Lower lobe of right lung (tissue), 2 donors: ENCODE measurements at places on chromosomes 2 and 18.

DNA sequence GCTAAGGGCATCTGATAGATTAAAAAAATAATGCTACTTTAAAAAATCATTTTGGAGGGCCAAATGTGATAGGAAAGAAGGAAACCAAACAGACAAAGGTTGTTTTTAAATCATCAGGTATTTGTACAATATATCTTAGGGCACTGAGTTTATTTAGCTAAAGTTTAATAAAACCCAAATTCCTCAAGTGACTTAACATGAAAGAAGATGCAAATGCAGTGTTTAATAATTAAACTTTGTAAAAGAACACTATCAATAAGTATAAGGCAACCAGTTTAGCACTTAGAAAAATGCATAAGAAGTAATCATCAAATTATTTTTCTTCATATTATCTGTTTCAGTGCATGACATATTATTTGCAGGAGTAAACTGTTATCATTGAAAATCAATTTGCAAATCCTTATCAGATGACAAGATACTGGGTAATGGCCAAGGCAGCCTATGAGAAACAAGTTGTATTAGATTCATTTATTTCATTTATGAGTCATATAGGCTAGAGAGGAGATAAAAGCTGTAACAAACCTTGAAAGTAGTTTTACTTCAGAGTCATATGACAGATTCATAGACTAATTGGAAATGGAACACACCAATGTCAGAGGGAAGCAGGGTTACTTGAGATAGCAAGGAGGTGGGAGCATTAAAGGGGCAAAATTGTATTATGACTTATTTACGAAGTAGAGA is 165.5 kb downstream of the GCA start:
- no peak for DNase-seq
- no peaks in the 10 kb centered on the region for H3K27me3 ChIP-seq
- H3K4me3 ChIP-seq, result no peak overlapping the region

DNA sequence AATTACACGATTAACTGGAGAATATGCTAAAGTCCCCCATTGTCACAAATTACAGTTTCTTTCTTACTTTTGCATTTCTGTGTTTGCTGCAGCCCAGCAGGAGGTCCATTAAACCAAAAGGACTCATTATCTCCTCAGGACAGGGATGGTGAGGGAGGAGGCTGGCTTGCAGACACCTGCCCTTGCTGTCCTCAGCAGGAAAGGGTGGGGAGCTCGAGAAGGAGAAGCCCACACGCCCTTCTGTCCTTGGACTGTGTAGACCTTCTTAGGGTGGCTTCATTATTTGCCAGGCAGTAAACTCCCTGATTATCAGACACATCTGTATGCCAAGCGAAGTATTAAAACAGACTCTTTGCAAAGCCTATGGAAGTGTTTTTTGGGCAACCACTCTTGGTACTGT is 196.0 kb downstream of the LDLRAD4 start:
- DNase-seq, result no peak
- no peak overlapping the region for H3K4me3 ChIP-seq
- H3K4me1 ChIP-seq, result peaks cover 25% of the 10 kb centered on the region
- H3K27me3 ChIP-seq, result no peaks in the 10 kb centered on the region

GRCh38 chr2:233813236-233814055 is 35.3 kb downstream of the MROH2A start:
- no peak overlapping the region for H3K27ac ChIP-seq
- H3K4me1 ChIP-seq, result no peaks in the 10 kb centered on the region
- no peak overlapping the region for H3K4me3 ChIP-seq
- DNase-seq, result peak; percentile 21
- H3K36me3 ChIP-seq, result no peaks in the 10 kb centered on the region

DNA sequence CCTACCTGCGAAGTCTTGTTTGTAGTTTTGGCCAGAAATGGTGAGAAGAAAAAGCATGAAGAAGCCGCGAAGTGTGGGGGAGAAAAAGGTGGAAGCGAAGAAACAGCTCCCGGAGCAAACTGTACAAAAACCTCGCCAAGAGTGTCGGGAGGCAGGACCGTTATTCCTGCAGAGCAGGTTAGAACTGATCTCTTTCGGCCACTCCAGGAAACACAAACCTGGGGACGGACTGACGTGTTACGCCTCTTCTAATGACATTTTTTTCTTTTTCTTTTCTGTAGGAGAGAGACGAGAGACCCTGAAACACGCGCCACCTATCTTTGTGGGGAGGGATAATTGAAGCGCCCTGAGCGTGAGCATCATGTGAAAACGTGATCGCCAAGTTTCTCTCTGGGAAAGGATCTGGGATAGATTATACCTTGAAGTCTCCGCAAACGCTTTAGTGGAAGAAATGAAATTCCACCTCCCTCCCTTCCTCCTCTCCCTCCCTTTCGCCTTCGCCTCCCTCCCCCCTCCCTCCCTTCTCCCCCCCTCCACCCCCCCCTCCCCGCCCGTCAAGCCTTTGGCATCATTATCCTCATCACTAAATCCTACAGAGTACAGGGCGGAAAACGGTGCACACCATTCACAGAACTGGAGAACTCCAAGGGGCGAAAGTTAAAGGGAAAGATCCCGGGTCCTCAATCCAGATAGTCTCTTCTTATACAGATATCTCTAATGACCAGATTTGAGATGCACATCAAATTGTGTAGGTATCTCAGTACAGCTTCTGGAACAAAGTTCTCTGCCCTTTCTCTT is at the start of gene ZEB2:
ZEB2 (minus strand) TSS at position 186 of the 798 bp plus-strand sequence. CDS start 2,769 bp downstream, outside the sequence.
- H3K36me3 ChIP-seq, result no peaks in the 10 kb centered on the region
- peaks cover 11% of the 10 kb centered on the region for H3K4me1 ChIP-seq
- H3K4me3 ChIP-seq, result peak within 1 kb of the TSS; percentile 70

- H3K4me1 ChIP-seq, result no peaks in the 10 kb centered on the region
- H3K36me3 ChIP-seq, result no peaks in the 10 kb centered on the region
- H3K27ac ChIP-seq, result no peak overlapping the region
- H3K27me3 ChIP-seq, result no peaks in the 10 kb centered on the region
- no peak for DNase-seq
- H3K4me3 ChIP-seq, result no peak overlapping the region
These were observed 286.8 kb upstream of the RAB12 start for GRCh38 chr18:8322486-8322885.

DNA sequence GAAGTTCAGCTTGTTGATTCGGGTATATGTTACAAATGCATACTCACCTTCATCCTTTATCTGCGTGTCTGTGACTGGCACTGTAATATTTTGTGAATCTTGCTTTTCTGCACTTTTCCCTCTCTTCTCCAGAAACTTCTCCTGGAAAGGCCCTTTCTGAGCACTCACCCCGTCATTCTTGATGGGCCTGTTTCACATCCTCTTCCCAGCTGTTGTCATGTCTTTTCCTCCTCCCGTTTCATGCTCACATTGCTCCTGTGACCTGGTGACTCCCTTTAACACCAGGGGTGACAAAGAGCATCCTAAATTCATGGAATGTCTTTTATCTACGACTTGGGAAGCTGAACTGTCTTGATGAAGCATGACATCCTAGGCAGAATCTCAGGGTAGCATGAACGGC is 65.8 kb downstream of the CD8B2 start:
- no peaks in the 10 kb centered on the region for H3K4me1 ChIP-seq
- H3K4me3 ChIP-seq, result no peak overlapping the region
- no peaks in the 10 kb centered on the region for H3K27me3 ChIP-seq
- H3K27ac ChIP-seq, result no peak overlapping the region
- DNase-seq, result no peak
- H3K36me3 ChIP-seq, result no peaks in the 10 kb centered on the region

DNA sequence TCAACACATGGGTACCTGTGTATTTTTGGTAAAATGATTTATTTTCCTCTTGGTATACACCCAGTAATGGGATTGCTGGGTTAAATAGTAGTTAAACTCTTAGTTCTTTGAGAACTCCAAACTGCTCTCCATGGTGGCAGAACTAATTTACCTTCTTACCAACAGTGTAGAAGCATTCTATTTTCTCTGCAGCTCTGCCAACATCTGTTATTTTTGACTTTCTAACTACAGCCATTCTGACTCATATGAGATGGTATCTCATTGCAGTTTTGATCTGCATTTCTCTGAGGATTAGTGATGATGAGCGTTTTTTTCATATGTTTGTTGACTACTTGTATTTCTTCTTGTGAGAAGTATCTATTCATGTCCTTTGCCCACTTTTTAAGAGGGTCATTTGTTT is 180.6 kb downstream of the FSIP2 start:
- H3K27me3 ChIP-seq, result no peaks in the 10 kb centered on the region
- no peak overlapping the region for H3K4me3 ChIP-seq
- no peak overlapping the region for H3K27ac ChIP-seq
- no peaks in the 10 kb centered on the region for H3K4me1 ChIP-seq
- no peaks in the 10 kb centered on the region for H3K36me3 ChIP-seq

DNA sequence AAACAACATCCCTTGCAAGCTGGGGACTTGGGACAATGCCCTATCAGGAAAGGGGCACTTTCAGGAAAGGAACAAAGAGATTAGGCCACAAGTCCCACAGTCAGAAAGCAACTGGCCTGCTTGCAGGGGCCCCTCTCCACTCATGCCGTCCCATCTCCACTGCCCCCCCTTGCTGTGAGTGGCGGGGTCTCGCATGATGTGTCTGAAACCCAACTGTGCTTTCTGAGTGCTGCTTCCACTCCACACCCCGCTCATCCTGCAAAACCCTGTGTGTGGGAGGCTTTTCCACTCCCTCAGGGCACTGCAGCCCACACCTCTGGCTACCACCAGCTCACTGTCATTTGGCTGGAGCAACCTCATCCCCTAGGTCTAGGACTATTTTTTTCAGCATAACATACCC is 7.9 kb downstream of the HS6ST1 start:
- H3K27ac ChIP-seq, result no peak overlapping the region
- H3K4me3 ChIP-seq, result no peak overlapping the region
- peaks cover 7% of the 10 kb centered on the region for H3K36me3 ChIP-seq
- H3K27me3 ChIP-seq, result no peaks in the 10 kb centered on the region
- H3K4me1 ChIP-seq, result peaks cover 79% of the 10 kb centered on the region

DNA sequence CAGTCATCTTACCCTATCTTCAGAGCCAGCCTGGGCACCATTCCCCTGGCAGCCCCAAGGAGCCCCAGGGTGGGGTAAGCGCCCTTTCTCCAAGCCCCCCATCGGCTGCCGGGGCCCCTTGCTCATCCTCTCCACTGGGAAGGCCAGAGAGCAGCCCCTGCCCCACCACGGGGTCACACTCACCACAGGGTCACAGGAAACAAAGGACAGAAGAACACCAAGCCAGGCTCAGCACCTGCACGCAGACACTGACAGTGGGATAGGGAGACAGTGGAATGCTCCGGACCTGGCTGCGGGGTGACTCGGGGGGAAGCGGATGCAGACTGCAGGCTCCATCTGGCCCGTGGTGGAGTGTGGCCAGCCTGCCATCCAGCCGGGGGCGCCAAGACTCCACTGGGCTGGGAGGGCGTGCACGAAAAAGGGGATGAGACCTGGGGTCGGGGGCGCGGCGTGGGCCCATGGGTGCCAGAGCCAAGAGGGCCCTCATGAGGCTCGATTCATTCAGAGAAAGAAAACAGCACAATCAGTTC is 21.1 kb downstream of the HDAC4 start:
- peaks cover 9% of the 10 kb centered on the region for H3K36me3 ChIP-seq
- DNase-seq, result peak; percentile 42
- no peaks in the 10 kb centered on the region for H3K27me3 ChIP-seq
- no peak overlapping the region for H3K4me3 ChIP-seq

GRCh38 chr2:61900281-61900680 is 5.2 kb upstream of the COMMD1 start:
- H3K4me1 ChIP-seq, result peaks cover 7% of the 10 kb centered on the region
- H3K27ac ChIP-seq, result no peak overlapping the region
- H3K27me3 ChIP-seq, result no peaks in the 10 kb centered on the region
- H3K36me3 ChIP-seq, result no peaks in the 10 kb centered on the region

DNA sequence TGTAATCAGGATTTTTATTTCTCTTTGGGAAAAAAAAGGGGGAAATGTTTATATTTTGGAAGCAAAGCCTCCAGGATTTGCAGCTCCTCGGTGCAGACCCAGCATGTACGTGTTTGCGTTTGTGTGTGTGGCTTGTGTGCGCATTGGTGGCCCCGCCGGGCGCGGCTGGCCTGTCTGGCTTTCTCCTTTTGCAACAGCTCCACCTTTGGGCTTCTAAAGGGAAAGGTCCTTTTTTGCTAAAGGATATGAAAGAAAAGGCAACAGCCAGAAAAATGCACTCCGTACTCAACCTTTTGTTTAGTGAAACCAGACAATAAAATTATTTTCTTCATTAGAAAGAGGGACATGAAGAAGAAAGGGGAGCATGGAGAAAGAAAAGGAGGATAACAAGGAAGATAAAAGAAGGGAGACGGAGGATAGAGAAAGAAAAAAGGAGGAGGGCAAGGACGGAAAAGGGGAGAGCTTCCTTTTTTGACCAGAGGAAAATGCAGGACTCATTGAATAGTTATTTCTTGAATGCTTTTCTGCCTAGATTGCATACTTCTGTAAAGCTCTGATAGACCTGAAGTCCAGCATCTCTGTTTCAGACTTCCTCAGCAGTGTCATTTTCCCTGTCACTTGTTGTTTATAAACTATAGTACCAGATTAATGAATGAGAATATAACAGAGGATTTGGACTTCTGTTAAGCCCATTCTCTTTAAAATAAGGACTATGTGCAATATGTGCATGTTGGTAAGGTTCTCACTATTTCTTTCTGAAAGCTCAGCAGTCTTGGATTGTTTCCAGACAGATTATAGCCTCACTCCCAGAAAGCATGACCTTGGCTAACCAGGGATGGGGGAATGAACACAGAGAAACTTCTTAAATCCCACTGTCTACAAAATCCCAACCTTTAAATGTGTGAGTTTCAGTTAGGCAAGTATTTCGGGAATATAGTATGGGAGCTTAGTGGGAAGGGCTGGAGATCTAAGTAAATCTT is 563.1 kb upstream of the PIK3C3 start:
- H3K36me3 ChIP-seq, result no peaks in the 10 kb centered on the region
- no peaks in the 10 kb centered on the region for H3K27me3 ChIP-seq
- no peak overlapping the region for H3K27ac ChIP-seq
- no peak overlapping the region for H3K4me3 ChIP-seq
- DNase-seq, result peak; percentile 45
- H3K4me1 ChIP-seq, result no peaks in the 10 kb centered on the region

DNA sequence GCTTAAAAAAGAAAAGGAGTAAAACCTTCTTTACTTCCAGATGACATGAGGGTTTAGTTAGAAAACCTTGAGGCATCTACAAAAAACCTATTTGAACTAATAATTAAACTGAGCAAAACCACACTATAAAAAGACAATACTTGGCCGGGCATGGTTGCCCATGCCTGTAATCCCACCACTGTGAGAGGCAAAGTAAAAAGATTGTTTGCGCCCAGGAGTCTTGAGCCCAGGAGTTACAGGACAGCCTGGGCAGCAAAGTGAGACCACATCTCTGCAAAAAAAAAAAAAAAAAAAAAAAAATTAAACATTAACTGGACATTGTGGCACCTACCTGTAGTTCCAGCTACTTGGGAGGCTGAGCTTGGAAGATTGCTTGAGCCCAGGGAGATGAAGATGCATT is 502.8 kb upstream of the LRRTM4 start:
- H3K36me3 ChIP-seq, result no peaks in the 10 kb centered on the region
- no peak overlapping the region for H3K4me3 ChIP-seq
- H3K27ac ChIP-seq, result no peak overlapping the region
- no peak for DNase-seq
- no peaks in the 10 kb centered on the region for H3K4me1 ChIP-seq

- H3K4me1 ChIP-seq, result no peaks in the 10 kb centered on the region
- no peaks in the 10 kb centered on the region for H3K27me3 ChIP-seq
- H3K27ac ChIP-seq, result no peak overlapping the region
- H3K36me3 ChIP-seq, result no peaks in the 10 kb centered on the region
- no peak overlapping the region for H3K4me3 ChIP-seq
These were observed 101.0 kb upstream of the DNAJC10 start for GRCh38 chr2:182615036-182615435.
